ENCODE measurements at places on chromosomes 5 and 9. TPM values are rescaled to one million over a fixed set of nuclear protein-coding genes. Genes with fewer than 3 reads are reported as not detected.

- DNase-seq, result no peak
Measured at GRCh38 chr5:116669261-116670031, 94.8 kb upstream of the SEMA6A start.

- DNase-seq, result no peak
Measured at GRCh38 chr5:124685404-124685930, 61.0 kb downstream of the ZNF608 start.

DNA sequence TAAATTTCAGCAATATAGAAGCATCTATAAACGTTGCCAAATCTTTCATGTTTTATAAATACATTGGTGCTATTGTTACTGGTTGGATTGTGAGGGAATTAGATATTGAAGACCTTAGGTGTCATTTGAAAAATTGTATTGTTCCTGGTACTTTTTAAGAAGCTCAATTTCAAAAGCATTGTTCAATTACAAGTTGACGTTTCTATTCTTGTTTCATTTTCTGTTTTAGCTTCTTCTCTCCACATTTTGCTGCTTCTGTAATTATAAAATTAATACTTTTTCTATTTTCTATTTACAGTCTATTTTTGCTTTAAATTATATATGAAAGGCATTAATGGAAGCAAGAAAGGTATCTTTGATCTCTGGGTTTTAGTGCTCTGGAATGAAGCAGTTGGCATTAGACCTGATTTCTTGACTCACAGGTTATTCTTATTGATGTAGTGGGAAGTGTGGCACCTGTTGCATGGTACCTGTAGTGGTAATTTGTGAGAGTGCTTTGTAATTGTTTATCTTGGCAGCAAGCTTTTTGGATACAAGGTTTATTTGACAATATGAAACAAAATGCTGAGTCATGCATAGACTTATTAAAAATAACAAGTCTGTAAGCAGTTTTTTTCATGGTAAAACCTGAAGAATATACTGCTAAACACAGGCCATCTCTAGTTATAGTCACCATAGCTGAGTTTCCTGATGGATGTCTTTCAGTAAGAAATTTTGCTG is 13.2 kb downstream of the MACIR start:
- DNase-seq, result peak; percentile 5

- DNase-seq, result no peak
Measured at GRCh38 chr9:17090041-17090440, 44.8 kb upstream of the CNTLN start.

DNA sequence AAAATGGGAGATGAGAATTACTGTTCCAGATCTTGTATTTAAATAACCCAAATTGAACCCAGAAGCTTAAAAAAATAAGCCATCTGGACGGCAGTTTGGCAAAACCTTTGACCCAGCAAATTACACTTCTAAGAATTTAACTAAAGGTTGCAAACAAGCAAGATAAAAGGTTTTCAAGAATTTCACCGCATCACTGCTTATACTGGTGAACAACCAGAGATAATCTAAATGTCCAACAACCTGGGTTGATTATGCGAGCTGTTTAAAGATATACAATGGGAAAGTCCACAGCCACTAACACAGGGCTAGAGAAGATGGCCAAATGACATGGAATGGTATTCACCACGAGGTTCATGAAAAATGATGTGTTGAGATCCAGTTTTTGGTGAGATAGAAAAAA is 149.3 kb downstream of the GNAQ start:
- no peak for DNase-seq

DNA sequence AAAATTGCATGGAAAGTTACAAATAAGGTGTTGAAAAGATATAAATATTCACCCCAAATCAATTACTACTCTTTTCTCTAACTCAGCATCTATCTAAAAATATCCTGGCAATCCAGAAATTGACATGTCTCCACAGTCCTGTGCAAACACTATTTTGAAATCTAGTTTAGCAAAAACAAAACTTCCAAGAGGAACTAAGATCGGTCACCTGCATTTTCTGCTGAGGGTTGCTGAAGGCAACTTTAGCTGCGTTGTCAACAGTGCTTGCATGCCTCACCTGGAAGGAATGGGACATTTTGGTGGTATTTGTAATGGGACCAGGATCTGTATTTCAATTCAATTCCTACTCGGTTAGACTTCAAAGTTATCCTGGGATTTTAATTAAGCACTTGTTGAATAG is 398.3 kb downstream of the NTRK2 start:
- DNase-seq, result no peak

GRCh38 chr5:149310947-149311658 is 34.2 kb upstream of the GRPEL2 start:
- DNase-seq, result no peak

DNA sequence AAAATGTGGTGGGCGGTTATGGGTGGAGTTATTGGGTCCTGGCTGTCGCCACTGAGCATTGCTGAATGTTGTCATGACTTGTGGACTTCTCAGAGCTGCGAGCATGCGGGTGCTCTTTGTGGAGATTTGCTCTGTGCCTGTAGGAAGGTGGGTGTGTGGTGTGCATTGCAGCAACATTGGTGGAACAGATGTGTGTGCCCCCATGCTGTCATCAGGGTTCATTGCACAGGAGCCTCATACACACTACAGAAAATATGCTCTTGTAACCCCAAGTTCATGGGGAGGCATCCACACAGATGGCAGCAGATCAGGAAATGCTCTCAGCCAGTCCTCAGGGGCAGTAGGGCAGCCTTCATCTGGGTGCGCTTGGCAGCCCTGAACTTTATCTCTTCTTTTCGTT is 55.9 kb upstream of the PHF2 start:
- no peak for DNase-seq

BTNL3 gene
- not detected for polyA plus RNA-seq

CD274 gene
- polyA plus RNA-seq, result 6.5 TPM

IL31RA gene
- 2.9 TPM for polyA plus RNA-seq

Data from mammary epithelial cell (primary cell).